NCI-H2029 (cell line): ENCODE measurements at places on chromosomes 1 and 21.

DNA sequence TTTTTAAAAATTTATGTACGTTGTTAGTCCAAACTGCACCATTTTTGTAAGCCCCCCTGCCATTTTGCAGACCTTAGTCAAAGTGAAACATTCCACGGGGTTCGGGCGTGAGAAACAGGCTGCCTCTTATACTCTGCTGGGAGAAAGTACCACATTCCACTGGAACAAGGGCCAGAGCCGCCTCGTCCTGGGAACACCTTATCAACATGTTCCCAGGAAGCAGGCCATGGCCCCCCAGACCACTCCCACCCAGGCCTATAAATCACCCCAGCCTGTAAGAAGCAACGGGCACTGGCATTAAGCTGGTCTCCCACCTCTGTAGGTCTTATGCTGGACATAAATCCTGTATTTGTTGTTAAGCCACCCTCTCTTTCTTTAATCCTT lies 854 bp upstream of the ZRANB2 start:
- no peak for DNase-seq

GRCh38 chr1:48803474-48803873 lies 26.8 kb upstream of the BEND5 start:
- DNase-seq, result no peak

GRCh38 chr1:227428803-227429202 lies 110.5 kb upstream of the CDC42BPA start:
- peak; percentile 70 for DNase-seq

DNA sequence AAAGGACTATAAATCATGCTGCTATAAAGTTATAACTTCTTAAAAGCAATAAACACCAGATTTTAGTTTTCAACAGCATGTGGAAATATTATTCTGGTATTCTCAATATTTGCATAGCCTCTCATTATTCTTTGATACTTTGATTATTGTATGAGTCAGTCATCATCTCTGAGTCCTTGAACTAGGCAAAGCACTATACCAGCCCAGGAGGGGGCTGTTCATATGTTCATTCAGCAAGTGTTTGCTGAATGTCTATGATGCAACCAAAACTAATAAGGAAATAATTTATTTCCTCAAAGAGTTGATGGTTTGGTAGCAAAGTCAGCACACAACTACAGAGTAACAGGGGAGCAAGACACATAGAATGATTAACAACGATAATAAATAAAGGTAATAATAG lies 175.6 kb upstream of the C1orf105 start:
- DNase-seq, result no peak

GRCh38 chr1:155979597-155980343 lies 1.4 kb upstream of the ARHGEF2 start:
- no peak for DNase-seq

DNA sequence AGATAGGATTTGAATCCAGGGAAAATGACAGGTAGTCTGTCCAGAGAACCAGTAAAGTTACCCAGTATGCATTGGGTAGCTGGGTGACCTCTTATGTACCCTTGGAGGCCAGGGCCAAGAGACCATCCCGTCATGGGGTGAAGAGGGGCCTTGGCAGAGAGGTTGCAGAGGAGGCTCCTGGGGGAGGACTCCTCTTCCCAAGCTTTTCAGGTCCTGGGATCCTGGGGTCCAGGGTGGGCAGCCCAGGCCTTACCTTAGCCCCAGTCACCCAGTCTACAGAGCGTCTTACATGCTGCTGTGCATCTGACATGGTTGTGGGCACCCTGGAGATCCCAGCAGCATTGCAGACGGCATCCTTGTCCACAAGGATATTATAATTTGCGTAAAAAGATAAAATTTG lies 14.0 kb downstream of the PMF1 start:
- DNase-seq, result no peak

DNA sequence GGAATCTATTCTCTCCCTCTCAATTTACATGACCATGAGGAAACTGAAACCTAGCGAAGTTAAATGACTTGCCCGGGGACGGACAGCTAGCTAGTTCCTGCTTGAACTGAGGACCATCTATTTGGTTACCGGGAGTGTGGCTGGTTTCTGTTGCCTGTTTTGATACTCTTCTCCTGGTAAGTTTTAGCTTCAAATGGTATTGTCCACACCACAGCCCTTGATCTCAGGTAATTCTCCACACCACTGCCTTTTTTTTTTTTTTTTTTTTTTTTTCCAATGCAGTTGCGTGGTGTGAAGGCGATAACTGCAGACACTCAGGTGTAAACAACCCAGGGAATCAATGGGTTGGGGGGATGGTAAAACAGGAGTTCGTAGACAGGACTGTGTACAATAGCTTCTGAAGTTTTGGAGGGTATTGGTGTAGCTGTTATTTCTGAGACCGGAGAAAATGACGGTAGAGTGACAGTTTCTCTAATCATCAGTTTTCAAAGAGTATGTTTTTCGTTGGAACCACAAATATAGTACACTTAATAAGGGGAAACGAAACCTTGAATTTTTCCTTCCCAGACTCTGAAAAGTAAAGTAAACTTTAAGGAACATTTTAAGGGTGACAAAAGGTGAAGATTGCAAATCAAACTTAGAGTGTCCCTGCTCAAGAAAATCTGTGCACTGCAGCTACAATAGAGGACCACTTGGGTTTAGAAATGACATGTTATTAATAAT lies 125.3 kb upstream of the CACYBP start:
- no peak for DNase-seq

- no peak for DNase-seq
These were observed 88.3 kb upstream of the SGIP1 start for GRCh38 chr1:66445492-66446181.

- DNase-seq, result no peak
These were observed 15.1 kb downstream of the PTPRU start for GRCh38 chr1:29251164-29252124.

DNA sequence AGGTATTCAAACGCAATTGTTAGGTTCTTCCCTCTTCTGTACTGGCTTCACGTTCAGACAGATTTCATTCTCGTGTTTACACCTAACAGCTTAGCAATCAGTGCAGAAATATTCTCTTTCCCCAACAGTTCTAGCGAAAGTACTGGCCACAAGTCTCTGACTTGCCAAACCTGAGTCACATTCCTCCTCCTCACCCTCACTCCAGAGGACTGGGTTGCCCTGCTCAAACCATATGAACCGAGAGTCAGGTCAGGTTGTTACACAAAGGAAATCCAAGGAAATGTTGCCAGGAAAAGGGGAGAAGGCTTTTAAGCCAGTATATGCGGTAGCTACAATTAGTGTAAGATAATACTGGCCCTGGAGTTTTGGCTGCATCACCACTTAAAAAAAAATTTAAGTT lies 282.5 kb downstream of the RGS7 start:
- no peak for DNase-seq
